Ovary (tissue), 10 donors: ENCODE measurements at places on chromosomes 16 and 17. TPM values are rescaled to one million over a fixed set of nuclear protein-coding genes. Genes with fewer than 3 reads are reported as not detected.
A peak's percentile ranks its signal among the peaks of the same experiment; 100 is the strongest.

The CACNA1H gene
- 106 TPM for total RNA-seq

The SPNS2 gene
- total RNA-seq, result 12.7 TPM

The WSCD1 gene
- 2.0 TPM for total RNA-seq

The SSTR5 gene
- total RNA-seq, result not detected

The IGSF6 gene
- 0.92 TPM for total RNA-seq

The CACNG5 gene
- not detected for total RNA-seq

The PNMT gene
- 5.1 TPM for total RNA-seq

The ATXN2L gene
- 84.5 TPM for total RNA-seq

The PRR35 gene
- not detected for total RNA-seq

- H3K27me3 ChIP-seq, result no peaks in the 10 kb centered on the region
- DNase-seq, result no peak
- H3K4me3 ChIP-seq, result no peak overlapping the region
Observed at GRCh38 chr16:69532641-69533455, 32.9 kb upstream of the NFAT5 start.

DNA sequence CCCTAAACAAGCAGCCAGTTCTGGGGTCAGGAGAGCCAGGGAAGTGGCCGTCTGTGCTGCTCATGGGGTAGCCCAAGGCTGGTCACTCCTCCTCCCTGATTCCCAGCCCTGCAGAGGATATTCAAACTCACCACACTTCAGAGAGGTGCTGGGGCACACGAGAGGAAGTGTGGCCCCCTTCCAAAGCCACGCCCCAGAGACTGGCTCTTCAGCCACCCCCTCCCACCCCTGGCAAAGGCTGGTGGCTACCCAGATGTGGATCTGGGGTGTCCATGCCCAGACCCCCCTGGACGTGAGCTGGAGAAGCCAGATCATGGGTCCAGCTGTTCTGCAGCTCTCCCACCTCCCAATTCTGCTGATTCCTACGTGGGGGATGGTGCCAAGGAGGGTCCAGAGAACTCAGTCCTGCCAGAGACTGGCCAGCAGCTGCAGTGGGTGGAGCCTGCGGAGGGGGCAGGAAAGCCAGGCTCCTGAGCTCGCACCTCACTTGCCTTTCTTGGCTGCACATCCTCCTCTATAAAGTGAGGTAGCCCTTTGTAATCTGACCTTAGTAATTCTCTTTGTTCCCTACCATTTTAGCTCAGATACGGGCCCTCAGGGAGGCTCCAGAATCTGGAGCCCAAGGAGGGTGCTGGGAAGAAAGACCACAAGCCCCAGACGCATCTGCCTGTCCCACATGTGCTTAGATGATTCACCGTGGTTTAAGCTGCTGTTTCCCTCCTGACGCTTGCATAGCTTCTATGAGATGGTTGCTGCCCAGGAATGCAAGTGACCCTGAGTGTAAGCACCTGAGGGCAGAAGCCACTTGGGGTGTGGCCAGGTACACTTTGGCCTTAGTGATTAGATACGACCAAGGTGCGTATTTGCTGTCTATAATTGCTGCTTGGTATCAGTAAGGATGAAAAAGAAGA, 15.3 kb downstream of the SDK2 start:
- no peak overlapping the region for H3K27ac ChIP-seq
- H3K4me3 ChIP-seq, result no peak overlapping the region

GRCh38 chr16:2520784-2521531, 787 bp downstream of the AMDHD2 start:
- peaks cover 27% of the 10 kb centered on the region for H3K4me1 ChIP-seq
- no peaks in the 10 kb centered on the region for H3K36me3 ChIP-seq
- no peak overlapping the region for H3K27ac ChIP-seq
- DNase-seq, result peak; percentile 52
- H3K27me3 ChIP-seq, result no peaks in the 10 kb centered on the region
- H3K4me3 ChIP-seq, result peak overlapping the region; percentile 50

DNA sequence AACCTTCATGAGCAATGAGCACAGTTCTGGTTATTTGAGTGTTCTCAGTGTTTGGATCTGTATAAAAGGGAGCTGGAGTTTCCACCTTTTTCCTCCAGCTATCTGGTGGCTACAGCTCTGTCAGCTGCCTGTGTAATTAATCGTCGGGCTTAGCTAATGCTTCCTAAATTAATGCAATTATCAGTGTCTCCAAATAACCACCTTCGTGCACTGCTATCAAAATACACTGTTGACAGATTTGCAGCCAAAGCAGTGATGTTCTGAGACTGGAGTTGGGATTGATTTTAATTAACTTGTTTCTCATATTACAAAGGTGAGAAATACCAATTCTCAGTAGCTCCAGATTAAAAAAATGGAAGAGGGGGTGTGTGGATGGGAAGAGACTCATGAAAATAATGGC, 325.8 kb downstream of the CBLN1 start:
- no peaks in the 10 kb centered on the region for H3K4me1 ChIP-seq
- no peak for DNase-seq
- H3K27me3 ChIP-seq, result no peaks in the 10 kb centered on the region

GRCh38 chr17:66349521-66350254, 47.3 kb downstream of the PRKCA start:
- H3K27me3 ChIP-seq, result no peaks in the 10 kb centered on the region
- no peak overlapping the region for H3K27ac ChIP-seq
- H3K4me1 ChIP-seq, result peaks cover 13% of the 10 kb centered on the region
- H3K36me3 ChIP-seq, result no peaks in the 10 kb centered on the region
- no peak overlapping the region for H3K4me3 ChIP-seq

DNA sequence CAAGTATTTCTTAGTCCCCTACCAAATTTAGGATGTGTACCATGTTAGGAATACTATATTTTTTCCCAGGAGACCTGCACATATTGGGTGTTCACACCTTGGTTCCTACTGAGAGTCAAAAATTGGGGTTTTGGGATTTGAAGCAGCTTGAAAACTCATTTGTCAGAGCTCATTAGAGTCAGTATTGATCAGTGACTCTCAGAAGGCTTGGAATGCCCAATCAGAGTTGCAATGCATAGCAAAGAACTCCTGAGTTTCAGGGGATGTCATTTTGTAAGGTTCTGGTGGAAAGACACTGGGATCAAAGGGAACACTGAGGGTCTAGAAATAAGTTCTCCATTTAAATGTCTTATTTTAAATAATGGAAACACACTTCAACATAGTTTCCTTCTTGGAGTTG, 5.1 kb downstream of the HLF start:
- H3K4me1 ChIP-seq, result peaks cover 21% of the 10 kb centered on the region
- no peak overlapping the region for H3K27ac ChIP-seq
- no peak for DNase-seq
- no peaks in the 10 kb centered on the region for H3K36me3 ChIP-seq
- H3K4me3 ChIP-seq, result no peak overlapping the region

DNA sequence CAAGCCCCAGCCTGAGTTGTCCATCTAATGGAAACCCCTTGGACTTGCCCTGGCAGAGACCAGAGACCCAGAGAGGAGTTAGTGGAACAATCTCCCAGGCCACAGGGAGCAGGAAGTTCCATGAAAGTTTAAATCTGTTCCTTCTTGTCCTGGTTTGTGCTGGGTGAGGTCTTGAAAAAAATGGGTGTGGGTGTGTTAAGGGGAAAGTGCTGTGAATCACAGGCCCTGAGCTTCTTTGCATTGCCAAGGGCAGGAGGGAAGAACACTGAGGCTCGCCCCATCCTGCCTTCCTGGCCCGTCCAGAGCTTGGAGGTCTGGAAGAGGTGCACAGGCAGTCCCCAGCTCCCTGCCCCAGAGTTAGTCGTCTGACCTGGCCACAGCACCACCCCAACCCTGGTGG, 2.3 kb downstream of the ADORA2B start:
- no peaks in the 10 kb centered on the region for H3K36me3 ChIP-seq
- no peak overlapping the region for H3K4me3 ChIP-seq
- DNase-seq, result no peak

DNA sequence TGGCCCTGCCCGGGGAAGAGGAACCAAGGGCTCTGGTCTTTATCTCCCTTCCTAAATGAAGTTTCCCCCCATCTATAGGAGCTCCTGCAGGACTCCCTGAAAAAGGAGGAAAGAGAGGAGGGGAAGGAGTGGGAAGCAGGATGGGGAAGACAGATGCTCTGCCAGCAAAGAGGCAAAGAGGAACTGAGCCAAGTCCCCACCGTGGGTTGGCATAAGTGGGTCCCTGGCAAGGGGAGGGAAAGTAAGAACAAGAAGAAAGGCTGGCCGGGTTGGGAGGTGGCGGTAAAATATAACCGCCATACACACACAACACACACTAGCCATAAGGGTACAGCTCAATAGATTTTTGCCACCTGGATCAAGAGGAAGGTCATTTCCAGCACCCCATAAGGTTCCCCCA, 6.1 kb upstream of the EIF1 start:
- no peaks in the 10 kb centered on the region for H3K27me3 ChIP-seq
- no peaks in the 10 kb centered on the region for H3K36me3 ChIP-seq
- no peaks in the 10 kb centered on the region for H3K4me1 ChIP-seq
- no peak overlapping the region for H3K4me3 ChIP-seq
- DNase-seq, result no peak

GRCh38 chr16:23072084-23072599, 77.1 kb downstream of the USP31 start:
- no peak overlapping the region for H3K27ac ChIP-seq
- no peaks in the 10 kb centered on the region for H3K27me3 ChIP-seq
- H3K4me3 ChIP-seq, result no peak overlapping the region
- peak; percentile 92 for DNase-seq
- H3K4me1 ChIP-seq, result peaks cover 5% of the 10 kb centered on the region

- H3K27me3 ChIP-seq, result no peaks in the 10 kb centered on the region
- no peak overlapping the region for H3K27ac ChIP-seq
- H3K4me3 ChIP-seq, result no peak overlapping the region
- peaks cover 3% of the 10 kb centered on the region for H3K4me1 ChIP-seq
- H3K36me3 ChIP-seq, result no peaks in the 10 kb centered on the region
Observed at GRCh38 chr17:82911822-82912221, 72.0 kb upstream of the ZNF750 start.

DNA sequence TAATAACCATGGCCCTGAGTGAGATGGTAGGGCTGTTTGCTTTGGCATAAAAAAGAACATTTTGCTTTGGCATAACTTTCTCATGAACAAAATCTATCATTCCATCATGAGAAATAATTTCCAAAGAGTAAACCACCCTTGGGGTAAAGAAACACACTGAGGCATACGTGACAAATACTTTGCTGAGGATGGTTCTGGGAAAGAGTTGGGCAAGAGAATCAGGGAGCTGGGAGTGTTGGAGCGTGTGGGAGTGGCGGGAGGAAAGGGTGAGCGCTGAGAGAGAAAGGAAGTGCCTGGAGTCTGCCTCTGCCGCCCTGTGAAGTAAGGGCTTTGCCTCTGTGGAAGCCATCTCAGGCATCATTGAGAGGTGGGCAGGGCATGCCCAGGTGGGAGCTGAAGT, 60.2 kb upstream of the ARHGAP44 start:
- H3K36me3 ChIP-seq, result no peaks in the 10 kb centered on the region
- H3K4me3 ChIP-seq, result no peak overlapping the region
- DNase-seq, result no peak
- H3K27me3 ChIP-seq, result no peaks in the 10 kb centered on the region

DNA sequence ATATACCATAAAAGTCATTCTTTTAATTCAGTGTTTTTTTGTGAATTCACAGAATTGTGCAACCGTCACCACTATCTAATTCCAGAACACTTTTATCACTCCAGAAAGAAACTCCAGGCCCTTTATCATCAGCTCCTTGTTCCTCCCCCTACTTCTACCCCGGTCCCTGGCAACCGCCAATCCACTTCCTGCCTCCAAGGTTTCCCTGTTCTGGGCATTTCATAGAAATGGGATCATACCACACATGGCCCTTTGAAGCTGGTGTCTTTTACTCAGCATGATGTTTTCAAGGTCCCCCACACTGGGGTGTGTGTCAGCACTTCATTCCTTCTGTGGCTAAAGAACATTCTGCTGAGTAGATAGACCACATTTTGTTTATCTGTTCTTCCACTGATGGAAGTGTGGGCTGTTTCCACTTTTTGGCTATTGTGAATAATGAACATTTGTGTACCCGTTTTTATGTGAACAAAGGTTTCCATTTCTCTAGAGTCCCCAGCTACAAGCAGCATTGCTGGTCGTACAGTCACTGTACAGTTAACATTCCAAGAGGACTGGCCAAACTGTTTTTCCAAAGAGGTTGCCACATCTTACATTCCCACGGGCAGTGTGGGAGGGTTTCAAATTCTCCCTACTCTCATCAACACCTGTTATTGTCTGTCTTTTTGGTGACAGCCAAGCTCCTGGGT, 75.8 kb upstream of the ZNF469 start:
- peaks cover 18% of the 10 kb centered on the region for H3K4me1 ChIP-seq
- H3K27me3 ChIP-seq, result no peaks in the 10 kb centered on the region
- no peaks in the 10 kb centered on the region for H3K36me3 ChIP-seq
- no peak overlapping the region for H3K27ac ChIP-seq

- H3K27ac ChIP-seq, result peak overlapping the region; percentile 91
- no peak for DNase-seq
- H3K4me3 ChIP-seq, result peak overlapping the region; percentile 52
- H3K27me3 ChIP-seq, result no peaks in the 10 kb centered on the region
Observed at GRCh38 chr17:64129515-64129764, 504 bp downstream of the ERN1 start.

GRCh38 chr16:27383556-27384243, 18.3 kb upstream of the IL21R start:
- H3K4me1 ChIP-seq, result no peaks in the 10 kb centered on the region
- H3K36me3 ChIP-seq, result no peaks in the 10 kb centered on the region
- no peak overlapping the region for H3K27ac ChIP-seq
- no peak for DNase-seq

GRCh38 chr16:11530171-11530940, 56.4 kb downstream of the LITAF start:
- no peak overlapping the region for H3K4me3 ChIP-seq

- no peak overlapping the region for H3K4me3 ChIP-seq
- no peak overlapping the region for H3K27ac ChIP-seq
- no peaks in the 10 kb centered on the region for H3K27me3 ChIP-seq
- no peaks in the 10 kb centered on the region for H3K4me1 ChIP-seq
Observed at GRCh38 chr17:79504181-79504605, 106.7 kb downstream of the RBFOX3 start.

DNA sequence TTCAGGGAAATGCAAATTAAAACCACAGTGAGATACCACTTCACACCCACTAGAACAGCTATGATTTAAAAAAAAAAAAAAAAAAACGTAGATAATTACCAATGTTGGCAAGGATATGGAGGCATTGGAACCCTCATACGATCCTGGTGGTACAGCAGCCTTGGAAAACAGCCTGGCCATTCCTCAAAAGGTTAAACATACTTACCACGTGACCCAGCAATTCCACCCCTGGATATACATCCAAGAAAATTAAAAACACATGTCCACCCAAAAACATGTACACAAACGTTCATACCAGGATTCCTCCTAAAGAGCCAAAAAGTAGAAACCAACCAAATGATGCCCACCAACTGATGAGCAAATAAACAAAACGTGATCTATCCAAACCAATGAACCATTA, 68.1 kb downstream of the GAS7 start:
- DNase-seq, result no peak
- peaks cover 15% of the 10 kb centered on the region for H3K4me1 ChIP-seq
- H3K27me3 ChIP-seq, result no peaks in the 10 kb centered on the region
- H3K36me3 ChIP-seq, result no peaks in the 10 kb centered on the region

GRCh38 chr17:67542219-67543114, 165.4 kb downstream of the PITPNC1 start:
- H3K4me3 ChIP-seq, result no peak overlapping the region
- no peaks in the 10 kb centered on the region for H3K27me3 ChIP-seq

GRCh38 chr16:53908731-53909130, 204.8 kb downstream of the FTO start:
- H3K36me3 ChIP-seq, result no peaks in the 10 kb centered on the region
- H3K4me3 ChIP-seq, result no peak overlapping the region
- H3K27ac ChIP-seq, result no peak overlapping the region
- peaks cover 6% of the 10 kb centered on the region for H3K4me1 ChIP-seq
